Naive B cell (primary cell): ENCODE measurements at places on chromosomes 16 and 17.
A peak's percentile ranks its signal among the peaks of the same experiment; 100 is the strongest.

DNA sequence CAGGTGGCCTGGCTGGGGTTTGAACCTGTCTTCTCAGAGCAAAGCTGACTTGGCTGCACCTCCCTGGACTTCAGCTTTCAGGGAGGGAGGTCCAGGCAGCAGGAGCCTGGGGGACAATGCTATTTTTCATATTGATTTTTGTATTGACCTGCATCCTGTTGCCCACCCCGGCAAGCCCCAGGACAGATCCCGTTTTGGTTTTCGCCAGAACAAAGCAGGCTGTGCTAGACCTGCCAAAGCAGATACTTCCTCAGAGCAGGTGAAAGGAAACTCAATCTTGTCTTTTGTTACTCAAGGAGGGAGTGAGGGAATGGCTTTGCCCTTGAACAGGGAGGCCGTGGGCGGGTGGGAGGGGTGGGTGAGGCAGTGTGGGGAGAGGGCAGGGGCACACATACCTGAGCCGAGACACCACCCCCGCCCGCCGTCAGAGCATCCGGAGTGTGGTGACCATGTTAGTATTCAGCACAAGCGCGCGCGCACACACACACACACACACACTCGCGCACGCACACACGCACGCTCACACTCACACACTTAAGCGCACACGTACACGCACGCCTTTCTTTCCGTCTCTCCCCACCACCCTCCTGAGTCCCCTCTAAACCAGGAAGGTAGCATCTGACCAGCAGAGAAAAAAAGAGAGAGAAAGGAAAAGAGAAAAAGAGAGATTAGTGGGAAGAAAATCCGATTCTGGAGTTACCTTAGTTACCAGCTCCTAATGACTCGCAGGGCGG is 59.5 kb downstream of the RAI1 start:
- H3K36me3 ChIP-seq = no peaks in the 10 kb centered on the region
- DNase-seq = no peak
- no peak overlapping the region for H3K27ac ChIP-seq
- H3K4me3 ChIP-seq = no peak overlapping the region
- no peaks in the 10 kb centered on the region for H3K27me3 ChIP-seq

DNA sequence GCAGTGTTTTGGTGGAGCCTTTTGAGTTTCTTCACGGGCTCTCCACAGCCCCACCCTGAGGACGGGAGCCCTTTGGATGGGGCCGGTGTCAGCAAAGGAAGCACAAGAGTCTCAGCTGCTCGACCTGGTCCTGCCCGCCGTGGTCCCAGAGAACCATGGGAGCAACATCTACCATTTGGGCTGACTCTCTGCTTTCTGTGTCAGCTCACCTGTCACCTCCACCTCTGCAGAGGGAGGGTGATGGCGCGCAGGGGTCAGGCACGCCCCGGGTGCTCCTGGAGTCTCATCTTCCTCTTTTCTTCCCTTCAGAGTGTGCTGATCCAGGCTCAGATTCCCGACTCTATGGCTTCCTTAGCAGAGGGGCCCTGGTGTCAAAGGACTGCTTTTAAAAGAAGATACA is 171.7 kb downstream of the LAT start:
- H3K27me3 ChIP-seq = no peaks in the 10 kb centered on the region
- H3K4me1 ChIP-seq = no peaks in the 10 kb centered on the region
- no peak overlapping the region for H3K27ac ChIP-seq
- DNase-seq = no peak

DNA sequence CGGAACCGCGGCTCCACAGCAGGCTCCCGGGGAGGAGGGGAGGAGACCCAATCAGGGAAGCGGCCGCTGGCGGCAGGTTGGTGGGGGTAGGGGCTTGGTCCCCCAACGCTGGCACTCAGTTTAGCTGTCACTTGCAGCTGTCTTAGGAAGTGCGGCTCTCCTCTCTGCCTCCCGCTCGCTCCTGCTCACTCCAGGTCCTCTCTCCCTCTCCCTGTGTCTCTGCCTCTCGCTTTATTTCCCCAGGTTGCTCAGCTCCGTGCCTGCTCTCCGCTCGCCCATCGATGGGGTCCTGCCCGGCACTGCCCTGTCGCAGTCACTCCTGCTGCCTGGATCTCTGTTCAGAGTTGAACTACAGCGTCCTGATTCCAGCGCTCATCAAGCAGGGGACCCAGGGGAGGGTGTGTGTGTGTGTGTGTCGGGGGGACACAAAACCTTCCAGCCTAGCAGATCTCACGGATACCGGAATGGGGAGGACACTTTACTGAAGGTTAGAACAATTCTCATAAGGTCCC is 145.6 kb downstream of the ENGASE start:
- no peak for DNase-seq
- H3K36me3 ChIP-seq = no peaks in the 10 kb centered on the region
- H3K27ac ChIP-seq = no peak overlapping the region
- H3K4me1 ChIP-seq = peaks cover 11% of the 10 kb centered on the region
- H3K27me3 ChIP-seq = peaks cover 84% of the 10 kb centered on the region

GRCh38 chr17:67139784-67140665 is 95.7 kb downstream of the CACNG1 start:
- H3K27ac ChIP-seq = no peak overlapping the region
- DNase-seq = no peak
- no peak overlapping the region for H3K4me3 ChIP-seq
- H3K27me3 ChIP-seq = no peaks in the 10 kb centered on the region

DNA sequence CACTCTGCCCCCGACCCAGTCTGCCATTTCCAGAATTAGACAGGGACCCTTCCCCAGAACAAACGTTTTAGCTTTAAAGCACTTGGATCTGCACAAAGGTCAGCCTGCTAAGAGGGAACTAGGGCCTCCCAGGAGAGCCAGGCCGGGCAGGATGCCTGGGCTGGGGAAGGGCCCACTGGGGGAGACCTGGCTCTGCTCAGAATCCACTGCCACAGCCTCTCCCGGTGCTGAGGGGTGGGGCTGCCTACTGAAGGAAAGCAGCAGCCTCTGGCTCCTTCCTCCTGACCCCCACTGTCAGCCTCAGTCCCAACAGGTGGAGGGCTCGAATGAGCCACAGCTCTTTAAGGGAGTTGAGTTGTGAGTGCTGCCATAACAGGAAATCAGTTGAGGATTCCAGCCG is 1.7 kb downstream of the YBX2 start:
- peaks cover 7% of the 10 kb centered on the region for H3K4me1 ChIP-seq
- H3K27ac ChIP-seq = no peak overlapping the region
- no peak overlapping the region for H3K4me3 ChIP-seq
- H3K36me3 ChIP-seq = no peaks in the 10 kb centered on the region

- no peak overlapping the region for H3K27ac ChIP-seq
- H3K27me3 ChIP-seq = peaks cover 9% of the 10 kb centered on the region
- no peaks in the 10 kb centered on the region for H3K36me3 ChIP-seq
Measured at GRCh38 chr17:6035801-6036394, 34.3 kb upstream of the WSCD1 start.

DNA sequence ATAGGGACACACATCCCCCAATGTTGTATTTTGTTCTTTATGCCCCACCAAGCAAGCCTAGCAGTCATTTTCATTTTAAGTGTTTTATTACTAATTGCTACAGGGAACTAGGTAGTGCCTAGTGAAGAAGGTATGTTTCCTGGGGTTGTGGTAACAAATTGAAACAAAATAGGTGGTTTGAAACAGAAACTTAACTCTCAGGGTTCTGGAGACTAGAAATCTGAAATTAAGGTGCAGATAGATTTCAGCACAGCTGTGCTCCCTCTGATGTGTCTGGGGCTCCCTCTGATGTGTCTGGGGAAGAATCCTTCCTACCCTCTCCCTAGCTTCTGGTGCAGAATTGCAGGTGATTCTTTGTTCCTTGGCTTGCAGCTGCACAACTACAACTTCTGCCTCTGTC is 390.1 kb downstream of the ZFHX3 start:
- H3K27ac ChIP-seq = peak overlapping the region; percentile 67
- H3K36me3 ChIP-seq = peaks cover 5% of the 10 kb centered on the region
- peaks cover 23% of the 10 kb centered on the region for H3K4me1 ChIP-seq
- no peak overlapping the region for H3K4me3 ChIP-seq

DNA sequence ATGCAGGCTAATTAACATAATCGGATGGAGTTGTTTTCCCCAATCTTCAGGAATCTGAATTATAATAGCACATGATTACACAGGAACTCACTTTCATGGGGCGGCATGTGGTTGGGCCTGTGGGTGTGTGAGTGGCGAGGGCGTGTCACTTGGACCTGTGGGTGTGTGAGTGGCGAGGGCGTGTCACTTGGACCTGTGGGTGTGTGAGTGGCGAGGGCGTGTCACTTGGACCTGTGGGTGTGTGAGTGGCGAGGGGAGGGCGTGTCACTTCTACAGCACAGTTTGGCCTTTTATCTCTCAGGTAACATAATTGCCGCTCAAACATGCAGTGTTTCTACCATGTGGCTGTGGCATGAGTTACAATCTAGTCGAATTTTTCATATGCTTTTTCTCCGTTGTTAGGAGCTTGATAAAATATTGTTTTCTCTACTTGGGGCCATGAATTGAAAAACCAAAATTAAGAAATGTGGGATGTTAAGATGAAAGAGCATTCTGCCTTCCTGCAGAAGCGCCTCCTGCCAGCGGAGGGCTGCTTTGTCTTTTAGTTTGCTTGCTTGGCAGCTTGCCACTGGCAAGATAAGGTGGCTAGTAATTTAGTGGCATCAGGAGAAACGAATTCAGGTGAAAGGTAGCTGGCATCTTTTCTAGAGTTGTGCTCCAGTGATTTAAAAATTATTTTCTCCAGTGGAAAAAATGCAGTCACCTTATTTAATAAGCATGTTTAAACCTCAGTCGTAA is 36.2 kb downstream of the USP10 start:
- no peak overlapping the region for H3K27ac ChIP-seq
- H3K27me3 ChIP-seq = no peaks in the 10 kb centered on the region
- no peak for DNase-seq
- peaks cover 24% of the 10 kb centered on the region for H3K4me1 ChIP-seq

DNA sequence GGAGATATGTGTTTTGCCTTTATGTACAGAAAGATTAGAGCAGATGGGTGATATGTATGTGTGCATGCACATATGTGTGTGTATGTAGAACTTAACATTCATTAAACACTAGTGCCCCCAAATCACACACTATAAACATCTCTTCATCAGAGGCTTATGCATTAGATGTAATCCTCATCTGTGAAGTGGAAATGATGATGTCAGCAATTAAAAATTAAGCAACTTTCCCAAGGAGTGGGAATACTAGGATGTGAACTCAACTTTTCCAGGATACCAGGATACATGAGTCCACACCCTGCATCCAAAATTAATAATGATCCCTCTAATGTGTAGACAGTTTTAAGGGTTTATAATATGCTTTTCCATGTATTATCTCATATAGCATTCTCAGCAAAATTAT is 127.7 kb upstream of the ADAMTS18 start:
- H3K36me3 ChIP-seq = no peaks in the 10 kb centered on the region
- H3K27ac ChIP-seq = no peak overlapping the region
- DNase-seq = no peak
- H3K4me3 ChIP-seq = no peak overlapping the region

DNA sequence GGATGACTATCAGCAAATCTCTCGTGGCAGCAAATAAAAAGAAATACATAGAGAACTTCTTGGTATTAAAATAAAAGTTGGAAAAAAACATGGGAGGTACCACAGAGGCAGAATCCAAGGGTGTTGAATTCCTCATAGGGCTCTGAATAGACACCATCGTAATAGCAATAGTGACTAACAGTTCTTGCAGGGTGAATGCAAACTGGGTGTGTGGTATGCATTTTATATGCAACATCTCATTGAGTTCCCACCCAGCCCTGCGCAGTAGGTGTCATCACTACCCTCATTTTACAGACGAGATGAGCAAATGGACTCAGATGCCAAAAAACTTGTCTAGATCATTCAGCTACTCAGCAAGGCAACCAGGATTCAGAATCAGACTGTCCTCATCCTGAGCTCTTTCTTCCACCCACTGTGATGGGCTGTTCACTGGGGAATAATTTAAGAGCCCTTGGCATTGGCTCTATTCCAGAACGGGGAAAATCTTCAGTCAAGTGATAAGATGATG is 354.6 kb upstream of the CDH11 start:
- no peaks in the 10 kb centered on the region for H3K4me1 ChIP-seq
- no peak overlapping the region for H3K27ac ChIP-seq
- no peaks in the 10 kb centered on the region for H3K27me3 ChIP-seq
- DNase-seq = no peak
- no peak overlapping the region for H3K4me3 ChIP-seq
- no peaks in the 10 kb centered on the region for H3K36me3 ChIP-seq

DNA sequence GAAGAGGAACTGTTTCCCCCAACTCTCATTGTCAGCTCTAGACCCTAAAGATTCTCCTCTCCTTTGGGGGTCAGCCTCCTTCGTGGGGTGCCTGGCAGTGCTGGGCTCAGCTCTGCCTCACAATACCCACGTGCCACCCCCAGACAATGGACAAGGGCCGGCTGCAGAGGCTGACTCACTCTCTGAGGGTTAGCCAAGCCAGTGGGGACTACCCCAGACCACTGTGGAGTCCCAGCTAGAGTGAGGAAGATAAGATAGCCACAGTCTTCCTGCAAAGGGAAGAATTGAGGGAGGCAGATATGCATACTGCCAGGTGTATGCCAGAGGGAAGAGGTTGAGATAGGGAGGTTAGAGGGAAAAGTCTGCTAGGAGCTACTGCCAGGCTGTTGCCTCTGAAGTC is 13.5 kb upstream of the MTMR4 start:
- no peaks in the 10 kb centered on the region for H3K36me3 ChIP-seq
- peaks cover 32% of the 10 kb centered on the region for H3K27me3 ChIP-seq
- peak overlapping the region; percentile 90 for H3K27ac ChIP-seq
- peaks cover 11% of the 10 kb centered on the region for H3K4me1 ChIP-seq
- DNase-seq = no peak

DNA sequence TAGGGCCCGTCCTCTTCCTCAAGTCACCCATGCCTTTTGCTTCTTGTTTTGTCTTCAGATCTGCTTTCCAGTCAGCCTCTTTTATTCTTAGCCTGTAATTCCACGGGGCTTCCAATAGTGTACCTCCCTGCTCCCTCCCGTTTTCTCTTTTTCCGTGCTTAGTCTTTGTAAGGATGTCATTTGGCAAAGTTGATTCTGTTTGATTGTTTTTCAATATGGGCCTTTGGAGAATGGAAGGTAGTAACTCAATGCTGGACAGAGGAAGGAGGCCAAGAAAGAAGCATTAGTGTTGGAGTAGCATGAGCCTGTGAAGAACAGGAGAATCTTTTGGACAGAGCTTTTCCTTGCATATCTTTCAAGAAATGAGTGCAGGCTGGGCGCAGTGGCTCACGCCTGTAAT is 6.5 kb downstream of the WWP2 start:
- H3K27me3 ChIP-seq = no peaks in the 10 kb centered on the region
- H3K4me1 ChIP-seq = peaks cover 65% of the 10 kb centered on the region
- H3K36me3 ChIP-seq = peaks cover 11% of the 10 kb centered on the region
- DNase-seq = no peak

DNA sequence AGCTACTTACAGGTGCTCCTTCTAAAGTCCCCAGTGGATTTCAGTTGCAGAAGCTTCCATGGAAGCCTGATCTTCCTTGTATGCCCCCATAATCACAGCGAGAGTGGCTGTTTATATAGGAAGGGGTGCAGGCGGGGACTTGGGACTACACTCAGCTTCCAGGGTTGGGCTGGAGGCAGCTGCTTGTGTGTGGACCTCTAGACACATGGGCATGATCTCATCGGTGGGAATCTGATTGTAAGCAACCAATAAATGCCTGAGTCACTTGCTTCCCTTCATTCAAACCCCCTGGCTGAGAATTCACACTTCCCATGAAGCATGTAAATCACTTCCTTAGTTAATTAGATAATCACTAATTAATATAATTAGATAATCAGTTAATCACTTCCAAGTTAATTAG is 1.0 kb upstream of the KRT20 start:
- no peak for DNase-seq
- no peak overlapping the region for H3K27ac ChIP-seq
- H3K27me3 ChIP-seq = peaks cover 57% of the 10 kb centered on the region

GRCh38 chr16:77434022-77434529 is 758 bp downstream of the ADAMTS18 start:
- peaks cover 7% of the 10 kb centered on the region for H3K36me3 ChIP-seq
- no peak for DNase-seq
- no peaks in the 10 kb centered on the region for H3K4me1 ChIP-seq
- H3K27ac ChIP-seq = no peak overlapping the region
